ENCODE measurements at places on chromosomes 6 and 20. TPM values are rescaled to one million over a fixed set of nuclear protein-coding genes. Genes with fewer than 3 reads are reported as not detected.

Gene DEFB132
- not detected for total RNA-seq

Gene REV3L
- total RNA-seq, result 14.2 TPM

Gene SEMG1
- not detected for total RNA-seq

Gene TRIM31
- total RNA-seq, result not detected

Gene PNISR
- 57.3 TPM for total RNA-seq

Gene LY86
- total RNA-seq, result 2.4 TPM

Gene TCF21
- total RNA-seq, result 18.2 TPM

Gene DLL1
- 26.8 TPM for total RNA-seq

Gene TNXB
- total RNA-seq, result 143 TPM

Gene TRAPPC3L
- 0.24 TPM for total RNA-seq

Gene HLA-G
- total RNA-seq, result 0.42 TPM

Gene CLIC5
- total RNA-seq, result 92.1 TPM

Gene MUC22
- total RNA-seq, result 0.06 TPM

Gene NKX2-2
- not detected for total RNA-seq

Gene PPP1R14C
- total RNA-seq, result 114 TPM

Gene FOXC1
- 5.5 TPM for total RNA-seq

Gene SMLR1
- not detected for total RNA-seq

Gene RSPO4
- total RNA-seq, result 0.71 TPM

Gene OPRM1
- not detected for total RNA-seq

Gene MYLK4
- 2.6 TPM for total RNA-seq

Gene MMP24
- total RNA-seq, result 0.85 TPM

Gene DEFB124
- total RNA-seq, result not detected

Gene LGSN
- not detected for total RNA-seq

Gene EPHA7
- total RNA-seq, result 9.8 TPM

Gene NKX2-4
- total RNA-seq, result not detected

Gene C20orf144
- total RNA-seq, result not detected

Gene BPIFB2
- total RNA-seq, result not detected

Gene SLC2A10
- 7.7 TPM for total RNA-seq

Gene BCAS1
- not detected for total RNA-seq

Gene PTGIS
- 45.2 TPM for total RNA-seq

Gene SPTLC3
- total RNA-seq, result 8.1 TPM

Gene LY6G6D
- not detected for total RNA-seq

Gene DEFB118
- total RNA-seq, result not detected

Gene CST7
- 1.7 TPM for total RNA-seq

Gene FUT9
- not detected for total RNA-seq

Gene PRDM1
- 1.1 TPM for total RNA-seq

Gene PKHD1
- not detected for total RNA-seq

Gene AKAP7
- 13.2 TPM for total RNA-seq

Gene CDH26
- 0.84 TPM for total RNA-seq

Gene TFAP2D
- not detected for total RNA-seq

Gene SLC12A5
- 3.2 TPM for total RNA-seq

Gene HMGCLL1
- total RNA-seq, result 2.4 TPM

Gene NUS1
- total RNA-seq, result 24.5 TPM

Gene HSPA1A
- 288 TPM for total RNA-seq

Gene MDC1
- total RNA-seq, result 19.1 TPM

Gene TREM2
- 3.1 TPM for total RNA-seq

Gene ADGRB3
- total RNA-seq, result 2.3 TPM

Gene KIF25
- 0.34 TPM for total RNA-seq

Gene TMEM244
- total RNA-seq, result not detected

Gene DAAM2
- total RNA-seq, result 15.8 TPM

Gene MYB
- total RNA-seq, result not detected

Gene LY6G5C
- total RNA-seq, result 2.2 TPM

Gene PARD6B
- total RNA-seq, result 3.2 TPM

Gene KDM1B
- 14.0 TPM for total RNA-seq

Gene TAP1
- total RNA-seq, result 16.8 TPM

Gene BPIFB4
- not detected for total RNA-seq
